ENCODE measurements at places on chromosomes 5 and 9.

- DNase-seq: no peak
These were observed 51.4 kb downstream of the NEURL1B start for GRCh38 chr5:172692451-172692850.

DNA sequence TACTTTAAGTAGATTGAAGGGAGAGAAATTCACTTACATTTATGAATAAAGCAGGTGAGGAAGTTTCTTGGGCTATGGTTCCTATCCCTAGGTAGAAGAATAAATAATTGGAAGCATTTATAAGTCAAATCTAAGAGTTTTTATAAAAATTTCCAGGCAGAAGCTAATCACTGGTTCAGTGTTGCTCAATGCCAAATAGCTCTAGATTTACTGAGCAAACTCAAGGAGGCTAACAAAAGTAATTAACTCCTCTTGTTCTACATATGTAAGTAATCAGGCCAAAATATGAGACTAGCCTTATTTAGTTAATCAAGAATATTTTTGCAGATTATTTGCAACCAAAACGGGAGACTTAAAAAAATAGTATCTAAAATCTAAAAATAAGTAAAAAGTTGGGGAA lies 472.3 kb downstream of the PLK2 start:
- DNase-seq: no peak

DNA sequence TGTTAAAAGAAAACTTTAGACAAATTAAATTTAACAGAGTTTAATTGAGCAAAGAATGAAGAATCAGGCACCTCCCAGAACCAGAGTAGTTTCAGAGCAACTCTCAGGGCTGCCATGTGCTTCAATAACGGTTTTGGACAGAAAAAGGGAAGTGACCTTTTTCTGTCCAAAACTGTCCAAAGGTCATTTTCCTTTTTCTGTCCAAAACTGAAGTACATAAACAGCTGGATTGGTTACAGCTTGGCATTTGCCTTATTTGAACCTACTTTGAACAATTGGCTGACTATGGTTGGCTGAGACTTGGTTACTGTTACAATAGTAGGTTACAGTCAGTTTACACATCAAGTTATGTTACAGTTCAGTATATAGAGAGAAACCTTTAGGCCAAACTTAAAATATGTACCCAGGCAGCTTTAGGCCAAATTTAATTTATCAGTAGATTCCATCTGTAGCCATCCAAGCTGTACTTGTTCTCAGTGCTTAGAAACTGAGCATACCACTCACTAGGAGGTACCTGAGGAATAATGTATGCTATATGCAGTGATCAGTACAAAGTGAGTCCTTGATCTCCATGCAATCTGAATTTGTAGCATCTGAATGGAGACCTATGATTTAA lies 44.0 kb downstream of the C9orf85 start:
- no peak for DNase-seq

- no peak for DNase-seq
These were observed 16.2 kb downstream of the PRKAA1 start for GRCh38 chr5:40781843-40782409.

DNA sequence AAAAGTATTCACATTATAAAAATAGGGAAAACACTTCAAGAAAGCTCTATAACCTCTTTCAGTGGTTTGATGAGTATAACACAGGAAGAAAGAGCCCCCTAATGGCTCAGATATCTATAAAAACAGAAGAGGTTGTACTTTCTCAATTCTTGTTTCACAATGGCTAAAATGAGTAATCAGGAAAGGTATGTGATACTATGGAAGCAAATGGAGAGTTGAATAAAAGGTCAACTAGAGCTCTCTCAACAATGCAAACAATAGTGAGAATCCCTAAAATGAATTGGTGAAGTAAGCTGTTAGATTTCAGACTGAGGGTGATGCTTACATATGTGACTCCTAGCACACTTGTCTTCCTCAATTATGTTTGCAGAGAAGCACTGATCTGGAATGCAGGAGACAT lies 584.6 kb upstream of the CDH18 start:
- no peak for DNase-seq

- DNase-seq: no peak
These were observed 59.0 kb upstream of the ZBTB43 start for GRCh38 chr9:126745574-126746411.

- no peak for DNase-seq
These were observed 133.7 kb upstream of the FBXL17 start for GRCh38 chr5:108515517-108516105.

DNA sequence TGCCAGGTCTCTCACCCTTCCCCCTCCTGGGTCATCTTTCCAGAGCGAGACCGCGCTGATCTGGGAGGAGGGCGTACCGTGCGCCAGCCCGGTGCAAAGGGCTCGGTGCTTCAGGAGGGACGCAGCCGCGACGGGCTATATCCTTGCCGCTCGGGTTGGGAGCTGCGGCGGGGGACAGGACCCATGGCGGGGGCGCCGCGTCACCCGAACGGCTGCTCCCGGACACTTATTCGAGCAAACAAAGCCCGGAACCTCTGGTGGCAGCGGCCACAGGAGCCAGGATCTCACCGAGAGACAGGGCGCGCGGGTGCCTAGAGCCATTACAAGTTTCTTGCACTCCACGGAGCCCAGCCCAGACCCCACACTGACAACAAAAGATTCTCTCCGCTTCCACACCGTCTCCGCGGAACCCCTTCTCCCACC lies 1.3 kb downstream of the SEMA6A start:
- no peak for DNase-seq

- DNase-seq: no peak
These were observed 82.1 kb downstream of the DPYSL3 start for GRCh38 chr5:147427521-147428401.

GRCh38 chr9:122151267-122151828 lies 8.2 kb downstream of the NDUFA8 start:
- DNase-seq: no peak

DNA sequence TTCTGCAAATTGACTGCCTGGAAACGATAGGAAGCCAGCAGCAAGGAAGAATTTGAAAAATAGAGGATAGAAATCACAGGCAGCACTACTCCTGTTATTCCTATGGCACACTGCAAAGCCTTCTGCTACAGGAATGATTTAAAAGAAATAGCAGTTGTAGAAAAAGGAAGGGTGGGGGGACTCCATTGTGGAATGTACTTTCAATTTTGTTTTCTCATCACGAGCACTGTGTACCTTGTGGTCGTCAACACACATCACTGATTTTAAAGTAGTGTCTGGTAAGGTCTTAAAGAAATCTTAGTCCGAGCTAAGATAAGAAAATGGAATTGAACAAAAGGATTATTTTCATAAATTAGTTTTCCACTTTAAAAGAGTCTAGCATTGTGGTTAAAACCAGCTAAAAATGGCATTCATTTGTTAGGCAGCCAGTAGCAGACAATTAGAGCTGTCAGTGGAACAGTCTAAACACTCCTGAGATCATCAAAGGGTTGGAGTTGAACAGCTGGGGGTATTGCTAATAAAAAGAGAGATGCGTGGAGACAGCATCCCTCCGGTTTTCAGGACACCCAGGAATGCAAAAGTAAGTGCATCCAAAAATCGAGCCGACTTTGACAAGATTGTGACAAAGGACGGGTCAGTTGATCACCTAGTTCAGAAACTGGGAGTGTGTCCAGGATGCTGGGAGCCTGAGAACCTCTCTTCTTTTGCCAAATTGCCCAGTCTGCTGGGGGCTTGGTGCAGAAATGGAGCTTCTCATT lies 97.8 kb upstream of the WWC1 start:
- no peak for DNase-seq

DNA sequence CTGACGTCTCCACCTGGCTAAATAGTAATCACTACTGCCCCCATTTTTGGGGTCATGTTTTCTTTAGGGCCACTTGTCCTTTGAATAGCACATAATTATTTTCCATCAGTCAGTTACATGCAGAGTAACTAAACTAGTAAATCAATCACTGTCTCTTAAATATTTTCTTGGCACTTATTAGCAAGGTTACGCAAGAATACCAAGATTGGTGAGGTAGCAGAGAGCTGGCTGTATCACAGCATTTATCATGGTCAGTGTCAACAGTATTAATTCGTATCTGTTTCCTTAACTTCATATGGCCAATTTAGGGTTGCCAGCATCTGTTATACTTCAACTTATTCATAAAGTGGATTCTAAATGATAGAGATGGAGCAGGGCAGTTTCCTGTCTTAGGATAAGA lies 346.8 kb upstream of the FAM174A start:
- no peak for DNase-seq

- DNase-seq: no peak
These were observed 21.2 kb downstream of the GSN start for GRCh38 chr9:121289026-121289771.

DNA sequence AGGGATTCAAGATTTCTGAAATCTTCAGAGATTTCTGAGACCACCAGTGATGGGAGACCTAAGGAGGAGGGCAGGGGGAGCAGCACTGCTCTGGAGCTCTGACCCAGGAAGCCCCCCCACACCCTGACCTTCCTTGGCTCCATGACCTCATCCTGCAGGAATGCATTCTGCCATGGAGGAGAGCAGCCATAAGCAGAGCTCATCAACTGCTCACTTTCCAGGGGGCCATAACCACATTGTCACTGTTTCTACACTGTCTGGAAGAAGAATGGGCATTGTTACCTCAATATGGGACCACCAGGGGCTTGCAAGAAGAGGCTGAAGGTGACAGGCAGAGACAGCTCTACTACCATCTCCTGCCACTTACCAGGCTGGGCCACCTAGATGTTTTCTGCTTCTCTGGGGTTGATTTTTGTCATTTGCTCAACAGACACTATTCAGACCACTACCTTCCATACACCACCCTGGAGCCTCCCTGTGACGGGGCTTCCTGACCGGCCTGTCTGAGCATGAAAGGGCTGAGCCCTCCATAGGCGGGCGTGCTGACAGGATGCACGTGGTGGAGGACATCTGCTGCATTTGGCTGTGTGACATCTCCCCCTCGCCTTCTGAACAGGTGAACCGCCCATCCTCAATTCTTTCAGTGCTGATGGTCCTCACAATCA lies 2.3 kb upstream of the TSC1 start:
- DNase-seq: no peak

- DNase-seq: no peak
These were observed 250.7 kb downstream of the KCTD16 start for GRCh38 chr5:144421411-144421810.

- DNase-seq: peak; percentile 9
These were observed 215.0 kb upstream of the PANK3 start for GRCh38 chr5:168793841-168794837.

DNA sequence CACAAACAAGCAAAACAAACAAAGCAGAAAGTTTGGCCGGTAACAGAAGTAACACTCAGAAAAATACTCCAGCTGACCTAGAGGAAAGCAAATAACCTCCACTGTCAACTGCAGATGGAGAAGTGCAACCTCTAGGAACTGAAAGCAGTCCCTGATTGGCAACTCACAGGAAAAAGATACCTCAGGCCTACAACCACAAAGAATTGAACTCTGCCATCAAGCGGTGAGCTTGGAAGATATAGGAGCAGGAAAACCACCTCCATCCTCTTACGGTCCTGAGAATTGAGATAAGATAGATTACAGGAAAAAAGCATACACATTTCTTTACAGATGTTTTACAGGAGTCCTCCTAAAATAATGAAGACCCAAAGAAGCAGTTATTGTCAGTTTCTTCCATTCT lies 184.5 kb downstream of the PDZD2 start:
- DNase-seq: no peak

- DNase-seq: peak; percentile 50
These were observed at the start of gene TMEM232 for GRCh38 chr5:110726249-110727024. TMEM232 (minus strand) TSS chr5:110726671; CDS start chr5:110667352, 59,319 bp downstream.

- no peak for DNase-seq
These were observed 87.2 kb downstream of the ARHGAP26 start for GRCh38 chr5:142857405-142857804.

- DNase-seq: peak; percentile 43
These were observed 992 bp upstream of the RPP25L start for GRCh38 chr9:34612788-34613390.

DNA sequence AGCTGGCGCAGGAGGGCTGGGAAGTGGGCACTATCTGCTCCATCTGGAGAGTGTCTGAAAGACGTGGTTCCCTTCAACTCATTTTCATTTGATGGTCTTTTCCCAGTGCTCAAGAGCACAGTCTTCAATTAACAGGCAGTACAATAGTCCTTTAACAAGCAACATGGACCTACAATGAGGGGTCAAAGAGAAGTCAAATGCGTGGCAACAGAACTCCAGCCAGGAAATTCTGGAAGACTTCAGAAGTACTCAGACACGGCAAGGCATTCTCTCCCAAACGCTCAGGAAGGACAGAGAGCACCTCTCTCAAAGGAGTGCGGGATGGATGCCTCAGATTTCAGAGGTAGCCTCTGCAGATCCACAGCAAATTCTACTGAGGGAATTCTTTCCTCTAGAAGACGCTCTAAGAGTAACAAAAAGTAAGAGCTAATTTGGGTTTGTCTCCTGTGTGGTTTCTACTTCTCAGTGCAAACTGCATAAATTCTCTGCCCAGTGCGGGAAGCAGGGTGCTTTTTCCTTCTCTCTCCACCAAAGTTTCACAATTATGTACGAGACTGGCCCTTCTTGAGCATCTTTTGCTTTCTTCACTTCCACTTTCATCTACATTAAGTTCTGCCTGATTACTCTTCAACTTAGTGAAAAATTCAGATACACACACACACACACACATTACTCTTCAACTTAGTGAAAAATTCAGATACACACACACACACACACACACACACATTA lies 56.4 kb downstream of the LHFPL2 start:
- no peak for DNase-seq

GRCh38 chr9:87683751-87684626 lies 41.9 kb upstream of the CTSL start:
- DNase-seq: no peak

- DNase-seq: no peak
These were observed 201.7 kb upstream of the OTULINL start for GRCh38 chr5:14379739-14380497.

GRCh38 chr9:14372437-14373335 lies 58.7 kb upstream of the NFIB start:
- no peak for DNase-seq

- DNase-seq: no peak
These were observed 92.9 kb downstream of the INIP start for GRCh38 chr9:112624711-112625707.

GRCh38 chr5:140566665-140567064 lies 2.0 kb downstream of the SLC35A4 start:
- no peak for DNase-seq
